ENCODE measurements at places on chromosomes 2 and 18.

DNA sequence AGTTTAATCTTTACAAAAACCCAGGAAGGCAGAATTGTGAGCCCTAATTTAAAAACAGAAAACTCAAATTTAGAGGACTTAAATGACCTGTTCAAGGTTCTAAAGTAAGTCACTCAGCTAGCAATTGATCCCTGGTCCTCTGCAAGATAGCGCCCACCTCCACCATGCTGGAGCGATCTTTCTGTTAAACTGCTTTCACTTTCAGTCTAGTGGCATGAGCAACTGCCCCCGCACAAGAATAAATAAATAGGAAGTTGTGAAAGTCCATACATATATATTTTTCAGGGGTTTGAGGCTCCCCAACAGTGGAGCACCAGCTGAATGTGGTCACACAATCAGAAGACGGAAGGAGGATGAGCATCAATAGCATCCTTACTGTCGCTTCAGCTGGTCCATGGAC lies 217.9 kb downstream of the NAPG start:
- no peak for DNase-seq

DNA sequence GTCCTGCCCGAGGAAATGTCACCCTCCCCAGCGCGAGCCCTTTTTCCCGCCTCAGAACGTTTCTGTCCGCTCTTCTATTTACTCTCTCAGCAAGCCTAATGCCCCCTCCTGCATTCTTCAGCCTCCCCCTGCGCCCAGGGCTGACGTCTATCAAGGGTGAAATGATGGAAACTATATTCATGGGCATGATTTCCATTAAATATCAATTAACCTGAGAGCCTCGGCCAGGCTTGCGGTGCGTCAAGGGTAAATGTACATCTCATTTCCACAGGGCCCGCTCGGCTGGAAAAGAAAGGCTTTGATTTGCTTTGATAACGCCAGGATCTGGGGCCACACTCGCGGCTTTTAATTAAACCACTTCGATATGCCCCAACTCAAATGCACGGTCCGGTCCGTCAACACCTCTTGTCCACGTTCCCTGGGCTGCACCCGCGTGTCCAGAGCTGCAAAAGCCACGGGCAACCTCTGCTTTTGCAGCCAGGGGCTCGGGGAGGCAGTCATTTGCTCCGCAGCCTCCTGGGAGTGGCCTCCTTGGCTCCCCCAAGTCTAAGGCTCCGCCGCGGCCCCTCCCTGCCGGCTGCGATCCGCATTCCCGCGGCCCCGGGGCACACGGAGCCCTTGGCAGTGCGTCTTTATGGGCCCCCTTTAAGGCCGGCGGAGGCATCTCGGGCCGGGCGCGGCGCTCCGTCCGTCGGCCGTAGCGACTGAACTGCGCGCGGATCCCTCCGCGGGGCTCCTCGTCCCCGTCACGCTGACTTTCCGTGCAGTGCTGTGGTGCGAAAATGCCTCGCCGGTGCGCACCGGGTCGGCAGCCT lies at the start of gene HOXD8:
HOXD8 (plus strand) TSS at position 724 of the 815 bp plus-strand sequence. CDS start 662 bp downstream, outside the sequence.
- no peak for DNase-seq

GRCh38 chr2:54212456-54212855 lies 43.6 kb downstream of the TSPYL6 start:
- no peak for DNase-seq

DNA sequence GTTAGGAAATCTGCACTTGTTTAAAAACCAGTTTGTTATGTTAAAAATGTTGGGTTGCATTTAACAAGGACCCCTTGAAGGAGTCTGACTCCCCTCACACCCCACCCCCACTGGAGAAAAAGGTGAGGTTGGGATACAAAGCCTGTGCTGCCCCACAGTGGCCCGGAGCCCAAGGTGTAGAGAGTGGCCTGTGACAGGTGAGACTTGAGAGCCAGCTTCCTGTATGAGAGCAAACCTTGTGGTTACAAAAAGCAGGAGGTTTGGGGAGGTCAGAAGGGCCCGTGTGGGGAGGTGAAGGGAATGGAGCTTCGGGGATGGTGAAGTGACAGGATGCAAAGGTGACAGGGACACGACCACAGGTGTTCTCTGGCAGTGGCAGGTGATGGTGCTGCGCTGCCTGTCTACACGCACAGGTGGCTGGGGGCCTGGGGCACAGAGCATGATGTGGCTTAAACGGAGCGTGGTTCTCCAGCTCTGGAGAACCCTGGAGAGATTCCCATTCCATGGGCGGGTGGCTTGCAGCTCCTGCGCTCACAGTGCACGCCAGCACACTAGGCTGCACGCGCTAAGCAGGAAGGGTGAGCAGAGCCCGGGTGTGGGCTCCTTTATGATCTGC lies 29.0 kb downstream of the IMPA2 start:
- DNase-seq = no peak

GRCh38 chr2:142134911-142135310 lies 4.1 kb upstream of the LRP1B start:
- no peak for DNase-seq
